ENCODE measurements at places on chromosomes 3 and 15.

DNA sequence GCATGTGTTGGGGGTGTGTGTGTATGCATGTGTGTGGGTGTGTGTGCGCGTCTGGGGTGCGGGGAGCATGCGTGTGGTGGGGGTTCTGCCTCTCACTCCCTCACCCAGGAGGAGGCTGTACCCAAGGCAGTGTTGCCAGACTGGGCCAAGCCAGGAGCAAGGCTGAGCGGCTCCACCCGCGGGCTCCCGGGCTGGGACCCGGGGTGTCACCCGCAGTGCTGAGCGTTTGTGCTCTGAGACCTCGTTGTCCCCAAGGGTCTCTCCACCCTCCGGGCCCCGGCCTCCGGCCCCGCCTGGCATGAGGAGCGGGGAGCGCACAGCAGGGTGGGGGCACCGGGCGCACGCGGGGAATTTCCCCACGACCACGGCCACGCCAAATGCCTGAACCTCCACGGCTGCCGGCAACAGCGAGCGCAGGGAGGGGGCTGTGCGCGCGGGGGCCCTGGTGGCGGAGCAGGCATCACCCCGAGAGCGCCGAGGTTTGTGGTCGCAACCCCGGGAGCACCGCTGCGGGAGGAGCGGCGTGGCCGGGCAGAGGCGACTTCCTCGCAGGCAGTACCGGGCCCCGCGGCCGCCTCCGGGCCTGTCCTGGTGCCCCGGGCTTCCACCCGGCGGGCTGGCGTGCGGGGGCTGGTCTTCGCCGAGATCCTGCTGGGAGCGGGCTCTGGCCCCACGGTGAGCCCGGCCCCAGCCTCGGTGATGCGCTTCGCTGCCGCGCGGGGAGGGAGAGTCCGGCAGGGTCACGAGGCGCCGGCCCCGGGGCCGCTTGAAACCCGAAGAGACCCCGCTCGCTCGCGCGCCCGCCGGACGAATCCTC is 7.4 kb upstream of the OCA2 start:
- DNase-seq, result no peak

- DNase-seq, result no peak
Observed at GRCh38 chr3:143977341-143978262, 6.0 kb downstream of the DIPK2A start.

DNA sequence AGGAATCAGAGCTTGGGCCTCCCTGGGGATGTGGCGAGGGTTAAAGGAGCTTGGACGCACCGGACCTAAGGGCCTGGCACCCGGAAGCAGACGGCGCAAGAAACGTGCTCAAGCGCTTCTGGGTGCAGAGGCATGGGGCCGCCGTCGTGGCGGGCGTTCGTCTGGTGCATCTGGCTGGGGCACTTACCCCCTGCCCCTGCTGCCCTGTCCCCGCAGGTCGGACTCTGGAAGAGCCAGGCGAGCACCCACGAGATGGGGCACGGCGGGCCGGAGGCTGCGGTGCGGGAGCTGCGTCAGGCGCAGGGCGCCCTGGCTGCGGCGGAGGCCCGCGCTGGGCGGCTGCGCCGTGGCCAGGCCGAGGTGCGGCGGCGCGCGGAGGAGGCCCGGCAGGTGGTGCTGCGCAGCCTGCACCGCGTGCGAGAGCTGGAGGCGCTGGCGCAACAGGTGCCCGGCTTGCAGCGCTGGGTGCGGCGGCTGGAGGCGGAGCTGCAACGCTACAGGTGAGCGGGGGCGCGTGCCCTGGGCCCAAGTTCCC is 2.5 kb downstream of the EFCC1 start:
- DNase-seq, result no peak

DNA sequence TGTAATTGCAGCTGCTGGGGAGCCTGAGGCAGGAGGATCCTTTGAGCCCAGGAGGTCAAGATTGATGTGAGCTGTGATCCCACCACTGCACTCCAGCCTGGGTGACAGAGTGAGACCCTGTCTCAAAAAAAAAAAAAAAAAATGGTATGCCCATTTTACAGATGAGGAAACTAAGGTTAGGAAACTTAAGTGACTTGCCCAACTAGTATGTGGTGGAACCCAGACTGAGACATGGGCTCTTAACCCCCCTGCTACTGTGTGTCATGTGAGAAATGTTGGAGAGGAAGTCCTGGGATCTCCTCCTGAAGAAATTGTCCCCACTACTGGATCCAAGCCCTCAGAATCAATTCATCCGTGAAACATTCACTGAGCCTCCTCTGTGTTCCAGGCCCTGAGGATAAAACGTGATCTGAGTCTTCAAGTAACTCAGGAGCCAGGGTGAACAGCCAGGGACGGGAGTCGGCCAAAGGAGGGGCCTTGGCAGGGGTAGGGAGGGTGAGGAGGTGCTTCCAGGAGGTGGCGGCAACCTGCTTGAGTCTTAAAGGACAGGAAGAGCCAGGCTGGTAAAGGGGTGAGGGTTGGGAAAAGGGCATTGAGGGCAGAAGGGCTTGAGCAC is 19.6 kb upstream of the RNU6-1 start:
- DNase-seq, result no peak

DNA sequence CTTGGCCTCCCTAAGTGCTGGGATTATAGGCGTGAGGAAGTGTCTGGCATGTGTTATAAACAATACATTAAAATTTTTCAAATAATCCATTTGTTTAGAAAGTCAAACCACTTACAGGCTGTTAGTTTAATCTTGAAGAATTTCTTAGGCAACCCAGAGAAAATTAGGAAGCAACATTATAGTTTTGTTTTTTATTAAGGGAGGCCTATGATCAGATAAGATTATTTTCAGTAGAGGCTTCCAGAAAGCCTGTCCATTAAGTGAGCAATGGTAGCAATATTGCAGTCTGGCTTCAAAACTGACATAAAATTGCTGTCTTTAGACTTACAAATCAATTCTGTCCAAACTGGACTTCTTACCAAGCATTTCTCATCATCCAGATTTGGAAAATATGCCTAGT is 49.6 kb downstream of the CD47 start:
- DNase-seq, result no peak

- DNase-seq, result no peak
Observed at GRCh38 chr3:73600293-73600938, 24.3 kb downstream of the PDZRN3 start.
